ENCODE measurements at places on chromosomes 13 and 19.

GRCh38 chr13:57634839-57635165 is 3.3 kb downstream of the PCDH17 start:
- DNase-seq, result no peak

DNA sequence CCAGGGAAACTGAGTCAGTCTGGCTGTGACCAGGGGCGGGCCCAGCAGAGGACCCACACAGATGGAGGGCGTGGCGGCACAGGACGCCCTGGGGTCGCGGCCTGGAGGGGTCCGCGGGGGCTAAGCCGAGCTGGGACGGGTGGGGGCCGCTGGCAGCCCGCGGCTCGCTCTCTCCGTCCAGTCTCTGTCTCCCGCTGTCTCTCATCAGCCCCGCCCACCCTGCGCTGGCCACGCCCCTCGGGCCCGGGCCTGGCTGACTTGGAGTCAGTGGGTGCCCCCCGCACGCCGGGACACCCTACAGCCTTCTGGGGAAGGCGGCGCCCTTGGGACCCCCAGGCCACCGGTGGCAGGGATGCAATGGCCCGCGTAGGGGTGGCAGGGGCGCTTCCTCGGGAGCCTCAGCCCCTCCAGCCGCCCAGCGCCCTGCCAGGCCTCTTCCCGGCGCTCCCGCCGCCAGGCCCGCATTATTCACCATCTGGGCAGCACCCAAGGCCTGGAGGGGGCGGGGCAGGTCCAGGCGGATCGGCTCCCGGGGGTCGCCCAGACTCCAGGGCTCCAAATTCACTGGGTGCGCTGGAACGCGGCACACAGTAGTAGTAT is at the start of gene TBXA2R:
TBXA2R (minus strand) TSS at position 186 of the 600 bp plus-strand sequence. CDS start 6,241 bp downstream, outside the sequence.
- DNase-seq, result peak; percentile 54

DNA sequence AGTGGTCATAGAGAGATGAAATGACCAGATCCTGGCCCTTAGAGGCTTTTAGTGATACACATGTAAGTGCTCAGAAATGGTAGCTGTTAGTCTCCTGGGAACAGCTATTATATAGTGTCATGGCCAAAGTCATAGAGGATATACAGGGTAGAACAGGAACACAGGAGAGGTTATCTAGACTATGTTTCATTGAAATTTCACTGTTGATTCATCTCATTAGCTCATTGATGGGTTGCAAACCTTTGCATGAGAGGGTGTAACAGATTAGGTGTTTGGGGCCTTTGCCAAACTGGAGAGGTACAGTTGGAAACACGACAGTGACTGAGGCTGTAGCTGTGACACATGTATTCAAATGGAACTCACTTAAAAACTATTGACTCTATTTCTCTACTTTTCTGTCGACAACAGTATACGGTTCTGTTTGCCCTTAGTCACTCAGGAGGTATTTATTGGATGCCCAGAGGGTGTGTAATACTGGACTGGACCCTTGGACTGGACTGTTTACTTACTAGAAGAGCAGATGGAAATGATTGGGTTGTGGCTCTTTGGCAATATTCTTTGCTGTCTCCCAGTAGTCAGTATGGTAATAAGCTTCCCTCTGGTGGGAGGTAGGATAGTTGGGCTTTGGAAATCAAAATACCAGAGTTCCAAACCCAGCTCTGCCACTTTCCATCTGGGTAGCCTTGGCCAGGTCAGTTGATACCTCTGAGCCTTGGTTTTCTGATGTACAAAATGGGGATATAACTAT is 29.8 kb downstream of the ARHGAP35 start:
- no peak for DNase-seq

DNA sequence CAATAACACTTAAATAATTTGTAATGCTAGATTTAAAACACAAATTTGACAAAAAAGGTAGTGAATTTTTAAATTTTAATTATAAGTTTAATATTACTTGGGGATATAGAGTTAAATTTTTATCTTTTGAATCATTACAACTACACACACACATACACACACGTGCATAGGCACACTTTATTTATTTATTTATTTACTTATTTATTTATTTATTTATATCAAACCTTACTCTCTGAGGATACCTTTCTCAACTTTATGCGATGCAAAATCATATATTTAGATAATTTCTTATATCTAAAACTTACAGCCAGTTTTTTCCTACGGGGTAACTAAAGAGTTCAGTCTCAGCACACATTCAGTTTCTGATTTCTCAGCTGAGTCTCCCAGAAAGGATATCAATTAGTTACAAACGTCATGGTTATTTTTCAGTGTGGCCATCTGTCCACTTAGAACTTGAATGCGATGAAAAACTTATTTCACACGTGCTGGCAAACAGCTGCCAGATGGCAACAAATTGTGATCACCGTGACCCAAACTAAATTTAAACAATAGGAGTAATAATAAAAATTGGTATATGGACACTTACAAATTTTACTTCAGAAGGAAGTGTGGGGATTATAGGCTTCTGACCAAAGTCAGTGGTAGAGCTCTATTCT is 683.1 kb upstream of the PRR20A start:
- DNase-seq, result no peak

DNA sequence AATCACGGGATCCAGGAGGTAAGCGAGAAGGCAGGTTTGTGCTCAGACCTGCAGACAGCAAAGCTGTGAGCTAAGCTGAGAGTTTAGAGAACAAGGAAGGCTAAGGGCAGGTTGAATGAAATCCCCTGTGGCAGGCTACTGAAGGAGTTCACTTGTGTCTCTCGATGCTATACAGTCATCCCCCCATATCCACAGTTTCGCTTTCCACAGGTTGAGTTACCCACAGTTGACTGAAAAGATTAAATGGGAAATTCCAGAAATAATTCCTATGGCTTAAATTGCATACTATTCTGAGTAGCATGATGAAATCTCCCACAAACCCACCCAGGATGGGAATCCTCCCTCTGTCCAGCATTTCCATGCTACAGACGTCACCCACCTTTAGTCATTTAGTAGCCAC is 49.6 kb downstream of the ABCC4 start:
- no peak for DNase-seq

DNA sequence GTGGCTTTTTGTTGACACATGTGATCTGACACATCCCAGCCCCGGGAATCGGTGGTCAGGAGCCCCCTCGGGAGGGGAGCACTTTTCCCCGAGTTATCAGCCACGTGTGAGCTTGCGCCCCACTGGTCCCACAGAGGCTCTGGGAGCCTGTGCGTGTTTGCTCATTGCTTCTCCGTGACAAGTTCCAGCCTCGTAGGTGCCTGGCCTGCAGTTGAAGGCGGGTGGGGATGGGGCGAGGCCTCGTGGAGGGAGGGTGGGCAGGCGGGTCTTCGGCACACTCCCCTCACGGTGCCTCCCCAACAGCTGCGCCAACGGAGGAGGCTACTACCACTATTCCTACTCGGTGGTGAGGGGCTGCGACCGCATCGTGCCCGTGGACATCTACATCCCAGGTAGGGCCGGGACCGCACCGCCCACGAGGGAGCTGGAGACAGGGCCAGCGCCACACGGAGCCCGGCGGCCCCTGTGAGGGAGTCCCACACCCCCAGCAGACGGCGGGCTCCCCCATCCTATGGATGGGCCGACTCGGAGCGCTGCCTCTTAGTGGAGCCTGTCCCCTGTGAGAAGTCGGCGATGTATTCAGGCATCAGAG is 8.3 kb downstream of the GAMT start:
- no peak for DNase-seq

- DNase-seq, result peak; percentile 94
Observed at GRCh38 chr19:17855280-17856152, 4.2 kb upstream of the RPL18A start.

GRCh38 chr13:45216193-45216592 is 15.3 kb upstream of the KCTD4 start:
- DNase-seq, result no peak

- DNase-seq, result no peak
Observed at GRCh38 chr13:40120781-40121180, 465.3 kb downstream of the COG6 start.

DNA sequence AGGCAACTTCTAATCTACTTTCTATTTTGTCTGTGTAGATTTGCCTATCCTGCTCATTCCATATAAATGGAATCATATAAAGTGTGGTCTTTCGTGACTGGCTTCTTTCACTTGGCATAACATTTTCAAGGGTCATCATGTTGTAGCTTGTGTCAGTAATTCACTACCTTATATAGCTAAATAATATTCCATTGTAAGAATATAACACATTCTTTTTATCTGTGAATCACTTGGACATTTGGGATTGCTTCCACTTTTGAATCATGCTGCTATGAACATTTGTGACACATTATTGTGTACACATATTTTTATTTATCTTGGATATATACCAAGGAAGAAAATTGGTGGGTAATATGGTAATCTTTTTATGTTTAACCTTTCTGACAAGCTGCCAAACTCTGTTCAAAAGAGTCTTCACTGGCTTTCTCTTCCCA is 89.0 kb upstream of the CSNK1A1L start:
- no peak for DNase-seq

- DNase-seq, result no peak
Observed at GRCh38 chr13:75415694-75416093, 66.3 kb downstream of the TBC1D4 start.

- DNase-seq, result no peak
Observed at GRCh38 chr13:46032341-46032740, 20.2 kb downstream of the ZC3H13 start.

DNA sequence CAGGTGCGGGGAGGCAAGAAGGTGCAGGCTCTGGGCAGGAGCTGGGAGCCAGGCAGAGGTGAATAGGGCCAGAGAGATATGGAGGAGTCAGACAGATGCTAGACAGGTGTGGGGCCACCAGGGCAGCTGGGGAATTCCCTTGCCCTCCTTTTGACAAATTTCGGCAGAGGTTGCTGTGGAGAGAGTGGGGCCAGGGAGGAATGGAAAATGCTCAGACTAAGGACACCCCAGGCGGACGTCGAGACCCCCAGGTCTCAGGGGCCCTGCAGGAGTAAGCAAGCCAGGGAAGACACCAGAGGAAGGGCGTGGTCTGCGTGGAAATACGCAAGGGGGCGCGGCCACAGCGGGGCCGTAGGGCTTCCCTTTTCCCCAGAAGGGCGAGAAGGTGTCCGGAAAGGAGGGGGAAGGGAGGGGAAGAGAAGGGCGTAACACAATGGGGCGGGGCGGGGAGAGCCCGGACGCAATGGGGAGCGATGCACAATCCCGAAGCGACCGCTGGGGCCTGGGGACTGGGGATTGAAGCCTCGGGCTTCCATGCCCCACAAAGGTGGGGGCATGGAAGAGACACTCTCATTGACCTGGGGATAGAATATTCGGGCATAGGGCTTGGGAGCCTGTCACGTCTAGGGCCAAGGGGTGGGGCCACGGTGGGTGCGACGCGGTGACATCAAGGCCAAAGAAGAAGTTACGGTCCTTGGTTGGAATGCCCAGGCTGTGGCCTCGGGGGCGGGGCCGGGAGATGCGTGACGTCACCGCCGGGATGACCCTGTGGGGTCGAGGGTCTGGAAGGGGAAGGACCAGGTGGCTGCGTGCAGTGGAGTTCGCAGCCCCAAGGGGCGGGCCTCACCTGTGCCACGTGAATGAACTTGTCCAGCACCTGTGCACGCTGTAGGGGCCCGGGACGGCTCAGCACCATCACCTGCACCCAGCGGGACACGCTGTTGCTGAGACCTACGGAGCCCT is 8.2 kb downstream of the RASGRP4 start:
- DNase-seq, result peak; percentile 67

- no peak for DNase-seq
Observed at GRCh38 chr13:51000571-51001260, 91.1 kb downstream of the RNASEH2B start.

DNA sequence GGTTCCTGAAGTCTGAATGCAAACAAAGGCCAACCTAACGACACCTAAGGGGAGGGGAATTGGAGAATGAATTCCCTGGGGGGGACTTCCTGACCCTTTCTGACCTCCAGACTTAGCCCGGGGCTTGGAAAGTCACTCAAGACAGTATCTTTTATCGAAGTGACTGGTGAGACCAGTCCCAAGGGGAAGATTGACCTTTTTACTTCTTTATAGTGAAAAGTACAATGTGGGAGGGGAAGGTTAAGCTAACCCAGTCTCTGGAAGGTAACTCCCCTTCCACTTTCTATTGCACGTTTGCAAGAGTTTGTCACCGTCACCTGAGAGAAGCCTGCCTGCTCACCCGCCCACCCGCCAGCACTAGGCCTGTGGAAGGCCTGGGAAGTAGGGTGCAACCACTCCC is 111.9 kb downstream of the EFNB2 start:
- DNase-seq, result no peak

GRCh38 chr13:76231522-76232167 is 595.5 kb downstream of the LMO7 start:
- DNase-seq, result no peak
